Left renal cortex interstitium (tissue), 4 donors: ENCODE measurements at places on chromosomes 11 and 22.

GRCh38 chr11:8671193-8671612, 11.3 kb downstream of the TRIM66 start:
- peak; percentile 59 for DNase-seq

- no peak for DNase-seq
These were observed 36.6 kb downstream of the SMIM38 start for GRCh38 chr11:69192301-69192721.

GRCh38 chr11:97079244-97079643, 689.4 kb downstream of the JRKL start:
- DNase-seq, result no peak

DNA sequence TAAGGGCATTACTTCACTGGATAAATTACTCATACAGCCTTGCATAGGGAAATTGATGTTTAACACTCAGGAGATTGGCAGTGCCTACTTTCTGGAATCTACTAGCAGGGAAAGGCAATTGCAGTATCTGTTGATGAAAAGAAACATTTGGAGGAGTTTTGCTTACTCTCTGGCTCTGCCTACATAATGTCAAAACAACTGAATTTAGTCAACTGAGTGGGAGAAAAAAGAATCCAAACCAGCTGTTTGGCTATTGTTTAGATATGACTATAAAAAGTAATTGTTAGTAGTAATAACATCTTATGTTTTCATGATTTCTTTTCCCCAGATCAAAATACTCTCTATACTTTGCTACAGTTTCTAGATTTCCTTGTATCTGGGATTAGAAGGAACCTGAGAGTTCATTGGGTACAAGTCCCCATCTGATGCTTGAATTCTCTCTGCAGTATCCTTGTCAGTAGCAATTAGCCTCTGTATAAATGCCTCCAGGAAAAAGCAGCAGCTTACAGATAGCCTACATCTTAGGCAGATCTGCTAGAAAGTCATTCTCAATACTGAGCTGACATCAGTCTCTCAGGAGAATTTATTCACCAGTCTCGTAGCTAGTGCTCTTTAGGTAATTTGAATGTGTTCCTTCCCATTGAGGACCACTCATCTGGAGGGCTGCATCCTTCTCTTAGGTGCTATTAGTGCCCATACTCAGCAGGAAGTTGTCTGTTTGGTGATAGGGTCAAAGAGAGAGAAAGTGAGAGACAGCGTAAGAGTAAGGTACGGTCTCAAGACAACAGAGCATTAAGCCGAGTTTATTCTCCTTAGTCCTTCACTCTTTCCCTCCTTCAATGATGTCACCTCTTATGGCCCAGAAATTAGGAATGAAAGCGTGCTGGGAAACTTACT, 185.9 kb upstream of the CCDC90B start:
- no peak for DNase-seq

DNA sequence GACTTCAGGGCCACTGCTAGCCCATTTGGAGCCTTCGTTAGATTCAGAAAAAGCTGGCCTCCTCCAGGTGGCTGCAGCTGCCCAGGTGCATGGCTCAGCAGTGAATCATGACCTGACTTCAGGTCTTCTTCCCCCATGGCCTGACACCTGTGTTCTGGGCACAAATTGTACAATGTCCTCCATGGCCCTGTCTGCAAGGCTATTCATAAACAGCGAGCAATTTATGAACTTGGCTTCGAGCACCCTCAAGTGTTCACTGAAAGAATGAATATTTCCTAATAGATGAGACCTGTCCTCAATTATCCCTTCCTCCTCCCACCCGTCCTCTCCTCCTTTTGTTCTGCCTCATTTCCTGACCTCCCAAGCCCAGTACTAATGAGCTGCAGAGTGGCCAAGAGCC, 12.2 kb upstream of the VPS37C start:
- DNase-seq, result no peak

DNA sequence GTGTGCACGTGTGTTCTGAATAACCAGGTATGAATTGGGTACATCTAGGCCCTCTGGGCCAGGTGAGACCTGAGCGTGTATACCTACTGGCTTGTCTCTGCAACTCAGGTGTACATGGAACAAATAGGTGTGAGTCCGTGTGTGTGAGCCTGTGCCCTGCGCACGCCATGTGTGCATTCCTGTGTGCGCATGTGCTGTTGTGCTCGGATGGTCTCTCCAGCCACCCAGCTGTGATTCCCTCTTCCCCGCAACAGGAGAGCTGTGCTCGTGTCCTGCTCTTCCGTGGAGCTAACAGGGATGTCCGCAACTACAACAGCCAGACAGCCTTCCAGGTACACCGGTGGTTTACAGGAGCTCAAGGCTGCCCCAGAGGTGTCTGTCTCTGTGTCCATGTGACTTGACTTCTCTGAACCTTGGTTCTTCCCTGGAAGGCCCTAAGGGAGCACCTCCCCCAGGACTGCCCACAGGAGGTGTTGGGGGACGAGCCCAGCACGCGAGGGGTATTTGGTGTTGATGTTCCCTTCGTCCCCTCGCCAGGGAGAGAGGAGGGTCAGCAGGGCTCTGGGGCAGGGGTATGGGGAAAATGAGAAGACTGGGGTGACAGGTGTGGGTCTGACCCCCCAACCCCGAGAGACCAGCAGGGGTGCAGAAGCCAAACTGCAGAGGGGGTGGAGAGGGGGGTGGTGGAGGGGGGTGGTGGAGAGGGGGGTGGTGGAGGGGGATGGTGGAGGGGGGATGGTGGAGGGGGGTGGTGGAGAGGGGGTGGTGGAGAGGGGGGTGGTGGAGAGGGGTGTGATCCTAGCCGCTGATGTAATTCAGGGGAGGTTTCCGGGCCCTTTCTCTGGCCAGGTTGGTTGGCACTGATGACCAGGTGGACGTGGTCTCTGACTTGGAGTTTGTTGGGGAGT, 10.7 kb downstream of the SHANK3 start:
- no peak for DNase-seq

DNA sequence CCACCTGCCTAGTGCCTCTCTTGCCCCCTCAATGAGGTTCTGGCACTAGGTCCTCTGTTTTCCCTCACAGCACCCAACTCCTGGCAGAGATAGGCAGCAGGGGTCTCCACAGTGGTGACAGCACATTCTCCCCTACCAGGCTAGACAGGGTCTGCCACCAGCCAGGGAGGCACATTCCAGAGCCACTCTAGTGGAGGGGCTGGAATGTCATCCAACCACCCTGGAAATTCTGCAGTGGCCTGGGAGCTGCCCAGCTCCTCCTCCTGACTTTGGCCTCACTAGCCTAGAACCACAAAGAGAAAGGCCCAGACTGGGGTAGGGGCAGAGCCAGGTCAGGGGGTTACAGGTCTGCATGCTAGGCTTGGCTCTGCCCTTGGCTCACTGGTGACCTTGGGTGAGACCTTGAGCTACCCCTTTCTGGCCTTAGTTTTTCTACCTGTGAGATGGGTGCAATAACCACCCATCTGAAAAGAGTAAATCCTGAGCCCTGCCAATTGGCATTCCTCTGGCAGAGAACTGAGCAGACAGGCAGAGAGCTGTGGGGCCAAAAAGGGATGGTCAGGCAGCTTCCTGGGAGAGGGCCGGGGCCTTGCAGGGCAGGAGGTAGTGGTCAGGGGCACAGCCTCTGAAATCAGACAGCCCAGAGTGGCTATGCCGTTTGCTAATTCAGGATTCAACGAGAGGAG, 7.1 kb downstream of the P2RY2 start:
- DNase-seq, result no peak

- DNase-seq, result no peak
These were observed 2.8 kb downstream of the PDGFB start for GRCh38 chr22:39241794-39242594.

- peak; percentile 25 for DNase-seq
These were observed 51.5 kb downstream of the FAM181B start for GRCh38 chr11:82682003-82682751.

DNA sequence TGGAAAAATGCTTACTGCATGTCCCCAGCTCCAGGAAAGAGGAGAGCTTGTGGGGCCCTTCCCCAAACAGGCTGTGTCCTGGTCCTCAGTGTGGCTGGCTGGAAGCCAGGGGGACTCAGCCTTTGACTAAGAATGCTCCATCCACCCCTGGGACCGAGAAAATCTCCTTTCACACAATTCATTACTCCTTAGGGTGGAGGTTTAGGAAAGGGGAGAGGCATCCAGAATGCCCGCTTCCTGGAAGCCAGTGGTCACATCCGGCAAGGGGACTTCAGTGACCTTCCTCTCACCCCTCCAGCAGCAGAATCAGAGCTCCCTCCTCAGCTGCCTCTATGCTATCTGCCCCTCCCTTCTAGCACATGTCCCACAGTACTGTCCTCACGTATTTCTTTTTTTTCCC, 21.9 kb downstream of the ATG16L2 start:
- no peak for DNase-seq

GRCh38 chr11:57556041-57556440, 11.4 kb downstream of the UBE2L6 start:
- no peak for DNase-seq

GRCh38 chr11:133726542-133726941, 118.8 kb downstream of the SPATA19 start:
- DNase-seq, result no peak

- no peak for DNase-seq
These were observed 11.2 kb downstream of the KREMEN1 start for GRCh38 chr22:29083933-29084591.

GRCh38 chr22:46070215-46070802, 80.0 kb upstream of the PPARA start:
- no peak for DNase-seq

DNA sequence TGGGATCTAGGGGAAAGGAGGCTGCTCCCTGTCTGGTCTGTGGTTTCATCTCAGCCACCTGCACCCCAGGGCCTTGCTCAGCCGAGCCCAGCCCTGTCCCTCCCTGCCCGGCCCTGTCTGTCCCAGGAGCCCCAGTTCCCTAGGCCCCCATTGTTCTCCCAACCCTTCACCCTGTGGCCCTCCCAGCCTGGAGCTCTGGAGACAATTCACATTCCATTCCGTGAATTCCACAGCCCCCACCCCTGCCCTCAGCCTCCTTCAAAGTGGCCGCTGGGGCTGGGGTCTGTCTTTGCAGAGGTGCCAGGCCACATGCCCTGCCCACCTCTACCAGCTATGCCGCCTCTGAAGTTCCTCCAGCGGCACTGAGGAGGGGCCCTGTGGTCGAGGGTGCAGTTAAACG, 77.9 kb upstream of the WNT11 start:
- DNase-seq, result no peak

DNA sequence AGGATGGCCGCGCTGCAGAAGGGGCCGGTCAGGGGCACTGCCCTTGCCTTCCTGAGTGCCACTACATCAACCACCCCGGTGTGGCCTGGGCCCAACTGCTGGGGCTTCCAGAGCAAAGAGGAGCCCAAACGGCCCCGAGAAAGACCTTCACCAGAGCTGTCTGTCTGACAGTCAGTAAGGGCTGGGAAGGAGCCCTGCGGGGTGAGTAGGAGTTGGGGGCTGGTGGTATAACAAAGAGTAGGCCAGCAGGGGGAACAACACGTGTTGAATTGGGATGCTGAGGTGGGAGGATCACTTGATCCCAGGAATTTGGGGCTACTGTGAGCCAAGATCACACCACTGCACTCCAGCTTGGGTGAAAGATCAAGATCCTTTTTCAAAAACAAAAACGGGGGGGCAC, 3.9 kb downstream of the GSTT4 start:
- no peak for DNase-seq

DNA sequence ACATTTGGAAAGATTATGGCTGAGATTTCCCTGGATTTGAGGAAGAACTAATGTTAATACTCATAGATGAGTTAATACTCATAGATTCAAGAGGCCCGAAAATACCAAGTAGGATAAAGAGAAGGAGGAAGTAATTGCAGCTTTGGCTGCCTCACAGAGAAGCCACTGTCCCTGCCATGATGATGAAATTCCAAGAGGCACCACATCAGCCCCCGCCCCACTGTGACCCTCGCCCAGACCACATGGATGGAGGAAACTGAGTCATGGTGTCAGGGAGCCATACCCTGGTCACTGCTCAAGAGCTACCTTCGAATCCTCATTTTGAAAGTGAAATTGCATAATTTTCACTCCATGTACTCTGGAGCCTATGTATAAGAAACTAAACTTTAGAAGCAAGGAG, 92.9 kb upstream of the SLC22A12 start:
- DNase-seq, result no peak

DNA sequence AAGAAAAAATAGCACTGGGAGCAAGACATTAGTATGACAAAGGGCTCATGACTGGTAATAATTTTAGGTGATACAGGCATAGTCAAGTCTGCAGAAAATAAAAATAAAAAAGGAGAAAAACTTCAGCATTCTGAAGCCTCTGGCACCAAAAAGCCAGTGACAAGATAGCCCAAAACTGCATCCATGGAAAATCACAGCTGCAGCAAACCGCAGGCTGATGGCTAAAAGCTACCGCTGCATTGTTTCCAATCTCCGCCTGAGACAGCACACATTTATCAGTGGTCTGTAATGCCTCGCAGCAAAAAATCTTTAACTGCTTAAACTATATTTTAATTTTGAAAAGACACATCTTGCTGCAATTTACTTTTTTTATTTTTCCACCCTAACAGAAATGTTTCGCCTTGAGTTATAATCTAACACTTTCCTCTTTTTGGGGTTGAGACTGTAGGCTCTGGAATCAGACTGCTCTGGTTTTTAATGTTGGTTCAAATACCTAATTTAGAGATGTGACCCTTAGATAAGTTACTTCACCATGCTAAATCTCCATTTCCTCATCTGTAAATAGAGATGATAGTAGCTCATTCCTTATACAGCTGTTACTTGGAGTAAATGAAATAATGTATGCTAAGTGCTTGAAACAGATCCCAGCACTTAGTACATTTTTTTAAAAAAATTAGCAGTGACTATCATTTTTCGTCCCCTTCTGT, 42.0 kb upstream of the FIBIN start:
- no peak for DNase-seq

DNA sequence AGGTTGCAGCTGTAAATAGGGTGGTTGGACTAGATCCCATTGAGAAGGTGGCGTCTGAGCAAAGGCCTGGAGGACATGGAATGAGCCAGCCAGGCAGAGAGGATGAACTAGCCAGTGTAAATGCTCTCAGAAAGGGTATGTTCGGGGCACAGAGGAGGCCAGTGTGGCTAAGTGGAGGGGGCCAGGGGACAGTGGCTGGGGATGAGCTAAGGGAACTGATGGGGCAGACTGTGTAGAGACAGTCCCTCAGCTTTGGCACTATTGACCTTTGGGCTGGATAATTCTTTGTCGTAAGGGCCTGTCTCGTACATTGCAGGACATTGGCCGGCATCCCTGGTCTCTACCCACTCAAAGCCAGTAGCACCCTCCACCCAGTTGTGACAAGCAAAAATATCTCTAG, 43.7 kb upstream of the ISX start:
- DNase-seq, result no peak

DNA sequence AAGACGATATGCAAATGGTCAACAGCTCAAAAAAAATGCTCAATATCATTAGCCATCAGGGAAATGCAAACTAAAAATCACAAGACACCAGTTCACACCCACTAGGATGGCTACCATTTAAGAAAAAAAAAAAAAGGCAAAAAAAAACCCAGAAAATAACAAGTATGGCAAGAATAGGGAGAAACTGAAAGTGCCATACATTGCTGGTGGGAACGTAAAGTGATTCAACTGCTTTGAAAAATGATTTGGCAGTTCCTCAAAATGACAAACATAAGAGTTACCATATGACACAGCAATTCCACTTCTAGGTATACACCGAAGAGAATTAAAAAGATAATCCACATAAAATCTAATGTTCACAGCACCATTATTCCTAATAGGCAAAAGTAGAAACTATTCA, 47.5 kb downstream of the PICALM start:
- DNase-seq, result no peak
